ENCODE measurements at places on chromosomes 1 and 21.

- no peak for DNase-seq
Observed at GRCh38 chr1:108016451-108016920, 51.5 kb upstream of the VAV3 start.

DNA sequence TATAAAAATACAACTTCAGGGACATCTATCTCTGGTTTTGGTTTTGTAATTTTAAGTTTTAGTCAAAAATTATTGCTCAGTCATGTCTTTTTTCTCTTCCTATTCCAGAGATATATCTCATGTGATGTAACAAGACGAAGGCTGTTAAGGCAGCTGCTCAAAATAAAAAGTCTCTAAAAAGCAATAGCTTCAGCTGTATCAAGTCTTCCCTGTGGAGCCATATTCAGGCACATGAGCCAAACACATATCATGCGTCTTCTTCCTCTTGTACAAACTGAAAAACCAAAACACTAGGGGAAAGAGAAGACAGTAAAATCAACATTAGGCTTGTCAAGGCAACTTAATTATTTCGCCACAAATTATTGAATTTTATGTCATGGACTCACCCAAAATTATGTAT, 240.7 kb downstream of the NRIP1 start:
- no peak for DNase-seq

DNA sequence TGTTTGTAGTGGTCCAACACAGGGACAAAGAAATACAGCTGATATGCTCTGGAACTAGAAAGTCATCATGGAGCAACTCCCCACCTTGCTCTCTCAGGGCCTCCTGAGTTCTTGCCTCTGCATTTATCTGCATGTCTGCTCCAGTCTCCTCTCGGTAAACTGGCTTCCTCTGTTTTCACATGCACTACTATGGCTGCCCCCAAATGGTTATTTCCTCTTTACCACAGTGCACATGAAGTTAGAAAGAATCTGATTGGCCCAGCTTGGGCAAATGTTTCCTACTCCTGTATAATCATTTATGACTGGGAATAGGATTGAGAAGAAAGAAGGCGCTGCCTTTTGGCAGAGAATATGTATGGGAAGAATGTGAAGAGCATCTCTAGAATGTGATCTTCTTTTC, 16.5 kb upstream of the PSMB2 start:
- no peak for DNase-seq

- DNase-seq, result no peak
Observed at GRCh38 chr1:20551945-20552727, at the start of gene FAM43B. Gene FAM43B, plus strand, starts transcription at chr1:20552573. Its CDS starts 401 bp downstream, at chr1:20552974.

All from activated CD4-positive, alpha-beta T cell treated with anti-CD3 and anti-CD28 coated beads for 1 hour (primary cell).